ENCODE measurements at places on chromosomes 2 and 18. TPM values are rescaled to one million over a fixed set of nuclear protein-coding genes. Genes with fewer than 3 reads are reported as not detected.

Gene INHA
- not detected for total RNA-seq

DNA sequence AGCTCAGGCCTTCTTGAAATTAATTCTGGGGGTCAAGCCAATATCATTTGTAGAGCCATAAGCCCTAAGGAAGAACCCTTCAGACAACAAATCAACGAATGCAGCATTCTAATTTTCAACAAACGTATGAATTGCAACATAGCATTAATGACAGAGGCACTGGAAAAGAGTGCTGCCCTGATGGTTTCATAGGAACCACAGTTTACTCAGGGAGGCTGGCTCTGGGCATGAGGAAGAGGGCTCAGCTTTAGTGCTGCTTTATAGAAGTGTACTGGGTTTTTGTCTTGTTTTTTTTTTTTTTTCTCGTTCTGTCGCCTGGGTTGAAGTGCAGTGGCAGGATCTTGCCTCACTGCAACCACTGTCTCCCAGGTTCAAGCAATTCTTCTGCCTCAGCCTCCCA lies 36.1 kb upstream of the CAB39 start:
- H3K4me3 ChIP-seq, result no peak overlapping the region
- DNase-seq, result no peak
- H3K27me3 ChIP-seq, result no peaks in the 10 kb centered on the region
- H3K36me3 ChIP-seq, result peaks cover 28% of the 10 kb centered on the region

GRCh38 chr2:64751286-64752260 lies 97.9 kb upstream of the SERTAD2 start:
- H3K4me3 ChIP-seq, result peak overlapping the region; percentile 80
- peak; percentile 52 for DNase-seq
- H3K27me3 ChIP-seq, result no peaks in the 10 kb centered on the region
- H3K36me3 ChIP-seq, result no peaks in the 10 kb centered on the region
- peak overlapping the region; percentile 98 for H3K27ac ChIP-seq

Gene METTL8
- 22.4 TPM for total RNA-seq

GRCh38 chr2:231315896-231316295 lies 79.6 kb upstream of the B3GNT7 start:
- no peak overlapping the region for H3K4me3 ChIP-seq
- peaks cover 4% of the 10 kb centered on the region for H3K36me3 ChIP-seq
- no peak for DNase-seq
- no peaks in the 10 kb centered on the region for H3K4me1 ChIP-seq

- no peak overlapping the region for H3K27ac ChIP-seq
- H3K4me1 ChIP-seq, result peaks cover 2% of the 10 kb centered on the region
- H3K36me3 ChIP-seq, result no peaks in the 10 kb centered on the region
- peak; percentile 71 for DNase-seq
- no peak overlapping the region for H3K4me3 ChIP-seq
Measured at GRCh38 chr2:205766779-205767359, 84.6 kb downstream of the NRP2 start.

- H3K4me3 ChIP-seq, result no peak overlapping the region
- H3K36me3 ChIP-seq, result no peaks in the 10 kb centered on the region
- no peaks in the 10 kb centered on the region for H3K27me3 ChIP-seq
Measured at GRCh38 chr2:165436559-165436958, 32.9 kb upstream of the CSRNP3 start.

GRCh38 chr18:35386600-35387100 lies 9.5 kb upstream of the ZNF396 start:
- no peaks in the 10 kb centered on the region for H3K36me3 ChIP-seq
- H3K27ac ChIP-seq, result no peak overlapping the region
- peaks cover 29% of the 10 kb centered on the region for H3K27me3 ChIP-seq

- DNase-seq, result no peak
- H3K4me1 ChIP-seq, result no peaks in the 10 kb centered on the region
- H3K27me3 ChIP-seq, result no peaks in the 10 kb centered on the region
- no peaks in the 10 kb centered on the region for H3K36me3 ChIP-seq
- H3K4me3 ChIP-seq, result no peak overlapping the region
Measured at GRCh38 chr2:165196411-165196810, 7.4 kb downstream of the SCN3A start.

Gene NYAP2
- not detected for total RNA-seq

Gene DNAH6
- total RNA-seq, result 0.89 TPM

Gene NGEF
- total RNA-seq, result not detected

DNA sequence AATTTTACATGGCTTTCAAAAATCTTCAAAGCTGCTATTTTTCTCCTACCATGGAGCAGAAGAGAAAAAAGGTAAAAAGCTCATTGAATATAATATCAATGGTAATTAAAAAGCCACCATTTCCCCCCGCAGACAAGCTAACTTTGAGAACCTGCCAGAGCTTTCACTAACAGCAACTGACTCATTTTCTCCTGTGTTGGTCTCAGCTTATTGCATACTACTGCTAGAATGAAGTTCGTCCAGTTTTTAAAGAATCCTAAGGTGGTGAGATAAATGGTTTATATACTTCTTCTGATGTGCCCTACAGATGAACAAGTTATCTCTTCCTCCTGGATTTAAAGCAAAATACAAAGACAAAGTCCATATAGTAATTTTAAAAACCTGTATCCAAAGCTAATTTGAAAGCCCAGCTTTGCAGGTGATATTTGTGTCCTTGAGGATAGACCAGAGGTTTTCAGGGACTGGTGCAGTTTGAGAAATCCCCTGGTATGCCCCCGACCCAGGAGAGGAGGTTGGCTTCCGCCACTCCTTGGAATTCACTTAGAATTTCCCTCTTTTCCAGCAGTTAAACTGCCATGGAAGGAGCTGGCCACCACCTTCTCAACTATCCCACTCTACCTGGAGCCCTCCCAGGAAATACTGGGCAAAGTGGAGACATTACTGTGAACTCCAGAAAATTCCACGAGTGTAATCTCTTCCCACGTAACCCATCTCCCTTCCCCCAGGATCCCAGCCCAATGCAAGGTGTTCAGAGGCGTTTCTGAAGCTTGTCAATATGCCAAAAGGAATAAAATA lies 17.5 kb downstream of the YPEL5 start:
- peaks cover 3% of the 10 kb centered on the region for H3K27me3 ChIP-seq
- DNase-seq, result no peak
- peaks cover 5% of the 10 kb centered on the region for H3K36me3 ChIP-seq

DNA sequence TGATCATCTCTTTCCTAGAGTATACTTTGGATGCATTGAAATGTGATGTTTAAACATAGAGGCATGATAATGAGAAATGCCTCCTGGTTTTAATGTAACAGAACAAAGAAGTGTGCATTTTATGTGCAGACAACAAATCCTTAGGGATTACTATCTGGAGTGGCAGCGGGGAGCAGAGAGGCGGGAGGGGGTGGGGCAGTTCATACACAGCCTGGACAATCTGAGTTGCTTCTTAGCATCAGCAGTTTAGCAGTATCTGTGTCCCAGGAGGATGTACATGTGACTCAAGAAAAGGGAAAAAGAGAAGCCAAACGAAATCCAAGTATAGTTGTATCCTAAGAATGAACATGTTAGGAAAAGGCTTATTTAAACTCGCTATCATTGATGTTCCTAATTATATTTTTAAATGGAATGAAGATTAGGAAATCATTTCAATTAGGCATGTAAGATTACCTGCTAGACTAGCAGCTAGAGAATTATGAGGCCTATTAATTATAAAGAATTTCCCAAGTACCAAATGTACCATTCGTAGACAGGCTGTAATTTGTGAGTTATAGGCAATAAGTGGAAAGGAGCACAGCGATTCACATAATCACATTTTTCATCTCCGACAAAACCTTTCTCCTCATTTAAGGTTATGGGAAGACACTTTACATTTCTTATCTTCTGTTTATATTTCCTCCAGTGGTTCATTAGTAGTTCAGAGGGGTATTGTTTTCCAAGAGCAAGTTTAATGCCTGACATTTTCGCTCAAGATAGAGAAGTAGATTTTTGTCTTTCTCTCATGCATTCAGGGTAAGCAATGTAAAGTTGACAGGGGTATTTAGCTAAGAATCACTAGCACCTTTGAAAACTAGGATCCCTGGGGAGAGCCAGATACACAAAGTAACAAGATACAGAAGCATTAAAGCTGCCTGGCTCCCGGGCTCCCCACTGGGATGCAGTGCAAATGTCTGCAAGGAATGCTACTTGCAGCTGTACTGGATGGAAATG lies 141.3 kb upstream of the NOSTRIN start:
- H3K27me3 ChIP-seq, result no peaks in the 10 kb centered on the region
- peaks cover 4% of the 10 kb centered on the region for H3K36me3 ChIP-seq
- H3K27ac ChIP-seq, result no peak overlapping the region
- no peak for DNase-seq
- H3K4me1 ChIP-seq, result peaks cover 4% of the 10 kb centered on the region

GRCh38 chr18:79912994-79913831 lies 38.2 kb downstream of the SLC66A2 start:
- no peak for DNase-seq
- peak overlapping the region; percentile 83 for H3K27ac ChIP-seq
- H3K4me3 ChIP-seq, result no peak overlapping the region

DNA sequence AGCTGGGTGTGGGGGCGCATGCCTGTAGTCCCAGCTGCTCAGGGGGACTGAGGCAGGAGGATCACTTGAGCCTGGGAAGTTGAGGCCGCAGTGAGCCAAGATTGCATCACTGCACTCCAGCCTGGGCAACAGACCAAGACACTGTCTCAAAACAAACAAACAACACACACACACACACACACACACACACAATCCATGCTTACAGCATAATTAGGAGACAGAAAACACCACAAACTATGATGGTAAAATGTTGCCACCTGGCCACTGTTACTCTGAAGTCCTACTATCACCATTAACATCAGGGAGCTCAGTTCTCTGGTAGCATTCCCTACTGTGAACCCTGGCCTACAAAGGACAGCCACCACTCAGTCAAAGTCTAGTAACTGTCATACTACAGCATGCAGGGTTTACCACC lies 18.3 kb downstream of the DNPEP start:
- H3K4me1 ChIP-seq, result no peaks in the 10 kb centered on the region
- no peaks in the 10 kb centered on the region for H3K27me3 ChIP-seq
- H3K36me3 ChIP-seq, result peaks cover 11% of the 10 kb centered on the region
- no peak overlapping the region for H3K4me3 ChIP-seq
- DNase-seq, result no peak

Gene CYP20A1
- 18.4 TPM for total RNA-seq

Gene FAM161A
- 5.3 TPM for total RNA-seq

- peak overlapping the region; percentile 13 for H3K27ac ChIP-seq
- no peak for DNase-seq
- no peaks in the 10 kb centered on the region for H3K27me3 ChIP-seq
- H3K4me1 ChIP-seq, result peaks cover 29% of the 10 kb centered on the region
Measured at GRCh38 chr2:222653280-222653679, 2.6 kb downstream of the FARSB start.

DNA sequence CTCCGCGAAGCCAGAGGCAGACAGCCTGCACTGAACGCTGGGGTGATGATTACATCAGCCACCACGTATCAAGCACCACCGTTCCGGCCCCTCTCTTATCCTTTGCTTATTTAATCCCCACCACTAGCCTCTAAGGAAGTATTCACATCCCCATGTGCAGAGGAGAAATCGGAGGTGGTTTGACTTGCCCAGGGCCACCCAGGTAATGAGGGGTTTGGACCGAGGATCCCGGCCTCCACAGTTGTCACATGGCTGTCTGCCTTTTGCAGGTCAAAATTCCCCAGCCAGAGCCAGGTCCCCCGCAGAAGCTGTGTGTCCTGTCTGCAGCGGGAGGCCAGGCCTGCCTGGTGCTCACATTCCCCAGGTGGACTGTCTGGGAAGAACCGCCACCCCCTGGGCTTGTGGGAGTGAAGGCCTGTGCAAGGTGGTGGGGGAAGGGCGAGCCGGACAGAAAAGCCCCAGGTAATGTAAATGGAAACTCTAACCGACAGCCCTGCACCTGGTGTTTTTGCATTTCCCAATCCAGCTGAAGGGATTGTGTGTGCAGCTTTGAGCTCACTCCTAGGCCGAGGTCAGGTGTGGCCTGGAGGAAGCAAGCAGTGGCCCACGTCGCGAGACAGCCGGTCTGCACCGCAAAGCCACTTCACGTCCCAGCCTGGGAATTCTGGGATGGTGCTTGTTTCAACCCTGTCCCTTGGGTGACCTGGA lies 108.5 kb upstream of the ID2 start:
- H3K27me3 ChIP-seq, result peaks cover 21% of the 10 kb centered on the region
- H3K4me1 ChIP-seq, result peaks cover 48% of the 10 kb centered on the region
- H3K27ac ChIP-seq, result no peak overlapping the region

Gene TMEM37
- total RNA-seq, result not detected

Gene CYP27C1
- total RNA-seq, result not detected

Gene PSMA8
- total RNA-seq, result 1.2 TPM

DNA sequence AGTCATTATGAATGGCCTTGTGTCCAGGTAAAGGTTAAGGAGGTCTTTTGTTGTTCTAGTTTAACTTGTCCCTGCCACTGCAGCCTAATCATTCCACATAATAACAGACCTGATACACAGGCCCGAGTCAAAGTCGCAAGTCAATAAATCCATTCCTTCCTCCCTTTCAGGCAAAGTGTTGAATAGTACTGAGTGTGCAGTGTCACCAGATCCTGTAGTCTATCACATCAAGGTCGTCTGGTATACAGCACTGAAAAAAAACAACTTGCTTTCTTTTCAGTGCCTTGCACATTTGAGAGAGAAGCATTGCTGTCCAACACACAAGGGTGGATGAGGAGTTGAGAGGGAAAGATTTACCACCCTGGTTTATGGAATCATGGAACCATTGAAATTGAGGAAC lies 606.2 kb downstream of the BCL11A start:
- DNase-seq, result no peak
- H3K4me3 ChIP-seq, result no peak overlapping the region
- H3K4me1 ChIP-seq, result no peaks in the 10 kb centered on the region
- H3K27ac ChIP-seq, result no peak overlapping the region
- peaks cover 3% of the 10 kb centered on the region for H3K27me3 ChIP-seq

- H3K4me3 ChIP-seq, result no peak overlapping the region
- no peak for DNase-seq
- no peaks in the 10 kb centered on the region for H3K4me1 ChIP-seq
- H3K27me3 ChIP-seq, result no peaks in the 10 kb centered on the region
- no peak overlapping the region for H3K27ac ChIP-seq
- H3K36me3 ChIP-seq, result no peaks in the 10 kb centered on the region
Measured at GRCh38 chr2:221186873-221187272, 385.2 kb downstream of the EPHA4 start.

DNA sequence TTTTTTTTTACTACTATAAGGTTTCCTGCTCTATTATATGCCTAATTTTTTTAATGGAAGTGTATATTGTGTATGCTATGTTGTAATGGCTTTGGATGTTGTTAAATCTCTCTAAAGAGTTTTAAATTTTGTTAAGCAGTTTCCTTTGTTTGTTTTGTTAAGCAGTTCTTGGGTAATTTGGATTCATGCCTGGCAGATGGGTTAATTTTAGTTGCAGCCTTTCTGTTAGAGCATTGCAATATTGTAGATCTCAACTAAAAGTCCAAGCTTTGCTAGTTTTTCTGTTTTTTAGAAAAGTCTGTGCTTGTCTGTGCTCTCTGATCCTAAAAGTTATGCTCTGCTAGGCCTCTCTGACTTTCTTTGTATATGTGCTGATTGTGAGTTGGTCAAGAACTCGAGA lies 1229.0 kb upstream of the NRXN1 start:
- H3K4me1 ChIP-seq, result no peaks in the 10 kb centered on the region
- H3K27ac ChIP-seq, result no peak overlapping the region
- DNase-seq, result no peak

- H3K4me1 ChIP-seq, result no peaks in the 10 kb centered on the region
- DNase-seq, result no peak
Measured at GRCh38 chr2:48183991-48184390, 277.7 kb upstream of the FBXO11 start.

- H3K27ac ChIP-seq, result no peak overlapping the region
- H3K36me3 ChIP-seq, result no peaks in the 10 kb centered on the region
- no peak for DNase-seq
- H3K4me1 ChIP-seq, result no peaks in the 10 kb centered on the region
- H3K27me3 ChIP-seq, result no peaks in the 10 kb centered on the region
Measured at GRCh38 chr18:73340135-73340977, 472.6 kb upstream of the NETO1 start.

Gene LOXHD1
- 0.63 TPM for total RNA-seq

Gene PRSS56
- total RNA-seq, result not detected

- H3K4me1 ChIP-seq, result no peaks in the 10 kb centered on the region
- no peaks in the 10 kb centered on the region for H3K27me3 ChIP-seq
- H3K4me3 ChIP-seq, result no peak overlapping the region
Measured at GRCh38 chr2:169865492-169865891, 38.2 kb downstream of the UBR3 start.

Measured in activated CD8-positive, alpha-beta T cell treated with anti-CD3 and anti-CD28 coated beads, Interleukin-2, amount 10 ng/mL, durations not matched to agents 7 days and 5 days (primary cell).